Stimulated activated CD4-positive, alpha-beta T cell treated with anti-CD3 and anti-CD28 coated beads, Interleukin-1b, Interleukin-23, amount 100 ng/mL, for 4 hours (primary cell): ENCODE measurements at places on chromosomes 7 and 10.

- DNase-seq, result no peak
These were observed 16.0 kb downstream of the RNF32 start for GRCh38 chr7:156656598-156656997.

DNA sequence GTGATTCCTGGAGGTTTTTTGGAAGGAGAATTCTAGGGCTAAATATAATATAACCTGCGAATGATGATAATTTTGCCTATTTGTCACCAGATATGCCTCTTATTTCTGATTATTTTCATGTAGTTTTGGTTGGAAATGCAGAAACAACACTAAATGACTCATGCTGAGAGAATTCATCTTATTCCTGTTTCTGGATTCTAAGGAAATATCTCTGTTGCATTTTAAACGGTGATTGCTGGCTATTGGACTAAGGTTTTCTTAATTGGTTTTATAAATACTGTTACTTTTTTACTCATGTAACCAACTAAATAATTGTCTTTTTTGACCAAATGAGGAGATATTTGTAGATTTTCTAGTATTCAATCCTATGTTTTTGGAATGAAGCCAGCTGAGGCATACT, 204.9 kb upstream of the NPSR1 start:
- DNase-seq, result no peak

DNA sequence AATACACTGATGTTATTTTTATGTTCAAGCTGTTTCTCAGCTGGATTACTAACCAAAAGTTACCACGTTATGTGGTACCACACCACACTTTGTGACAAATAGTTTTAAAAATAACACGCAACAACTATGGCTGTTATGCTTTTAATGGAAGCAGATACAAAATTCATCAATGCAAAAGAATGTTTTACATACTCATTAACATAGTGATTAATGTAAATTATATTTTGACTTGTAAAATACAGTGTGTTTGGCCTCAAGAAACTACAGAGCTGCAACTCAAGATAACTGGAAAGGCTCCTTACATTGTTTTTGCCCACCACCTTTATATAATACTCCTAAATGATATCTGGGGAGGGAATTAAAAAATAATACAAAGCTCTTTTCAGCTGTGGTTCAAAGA, 25.5 kb downstream of the NCOA4 start:
- DNase-seq, result no peak

- no peak for DNase-seq
These were observed 53.0 kb downstream of the PDGFA start for GRCh38 chr7:466465-467191.

GRCh38 chr10:104321725-104322415, 16.4 kb downstream of the ITPRIP start:
- no peak for DNase-seq

- DNase-seq, result no peak
These were observed 50.5 kb downstream of the SH3PXD2A start for GRCh38 chr10:103804871-103805270.

DNA sequence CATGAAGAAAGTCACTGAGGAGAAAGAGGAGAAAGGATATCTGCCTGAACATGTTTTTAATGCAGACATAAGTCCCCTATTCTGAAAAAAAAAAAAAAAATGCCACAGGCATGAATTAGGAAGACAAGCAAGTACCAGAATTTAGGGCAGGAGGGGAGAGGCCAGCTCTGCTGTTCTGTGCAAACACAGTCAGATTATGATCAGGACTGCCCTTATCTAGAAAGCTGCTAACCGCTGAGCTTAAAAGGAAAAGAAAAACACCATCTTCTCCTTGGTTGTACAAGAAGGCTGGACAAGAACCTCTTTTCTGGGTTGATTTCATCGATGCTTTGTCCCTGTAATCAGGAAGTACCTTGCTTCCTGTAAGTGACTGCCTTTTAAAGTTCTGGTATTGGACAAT, 15.3 kb upstream of the PWWP2B start:
- no peak for DNase-seq

GRCh38 chr10:129914153-129914855, 49.8 kb downstream of the EBF3 start:
- DNase-seq, result no peak

- DNase-seq, result no peak
These were observed 158.6 kb upstream of the LYZL1 start for GRCh38 chr10:29130190-29130673.

DNA sequence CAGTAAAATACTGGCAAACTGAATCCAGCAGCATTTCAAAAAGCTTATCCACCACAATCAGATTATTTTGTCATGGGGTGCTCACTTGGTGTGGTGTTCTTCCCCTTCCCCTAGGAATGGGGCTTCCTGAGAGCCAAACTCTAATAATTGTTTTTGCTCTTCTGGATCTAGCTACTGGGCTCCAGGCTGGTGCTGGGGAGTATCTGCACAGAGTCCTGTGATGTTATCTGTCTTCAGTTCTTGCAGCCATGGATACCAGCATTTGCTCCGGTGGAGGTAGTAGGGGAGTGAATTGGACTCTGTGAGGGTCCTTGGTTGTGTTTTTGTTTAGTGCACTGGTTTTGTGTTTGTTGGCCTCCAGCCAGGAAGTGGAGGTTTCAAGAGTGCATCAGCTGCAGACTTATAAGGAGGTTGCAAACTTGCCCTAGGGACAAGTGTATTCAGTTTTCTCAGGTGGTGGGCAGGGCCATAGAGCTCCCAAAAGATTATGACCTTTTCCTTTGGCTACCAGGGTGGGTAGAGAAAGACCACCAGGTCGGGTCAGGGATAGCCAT, 308.5 kb upstream of the MAGI2 start:
- no peak for DNase-seq

GRCh38 chr7:128236924-128237586, 4.0 kb upstream of the LEP start:
- DNase-seq, result no peak

- no peak for DNase-seq
These were observed 690.7 kb upstream of the PCDH15 start for GRCh38 chr10:55491712-55492111.

- no peak for DNase-seq
These were observed 710.1 kb downstream of the SORCS3 start for GRCh38 chr10:105351187-105351586.

DNA sequence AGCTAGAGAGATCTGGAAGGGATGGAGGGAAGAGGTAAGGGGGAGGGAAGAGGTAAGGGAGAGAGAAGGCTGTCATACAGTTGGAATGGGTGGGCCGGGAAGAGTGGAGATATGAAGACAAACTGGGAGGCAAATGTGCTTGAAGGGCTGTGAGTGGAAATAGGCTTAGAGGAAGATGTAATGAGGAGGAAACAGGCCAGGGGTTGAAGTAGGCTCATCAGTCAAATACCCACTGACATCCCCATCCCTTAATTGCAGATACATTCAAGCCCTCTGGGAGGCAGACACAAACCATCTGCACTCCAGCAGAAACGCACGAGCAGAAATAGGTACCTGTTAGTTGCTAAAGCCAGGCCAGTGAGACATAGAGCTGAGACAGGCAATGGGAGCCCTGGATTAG, 2.1 kb downstream of the SYNPO2L start:
- DNase-seq, result no peak

- DNase-seq, result no peak
These were observed 370.8 kb downstream of the GRID1 start for GRCh38 chr10:85995791-85996190.

- DNase-seq, result no peak
These were observed 23.2 kb downstream of the NT5C3A start for GRCh38 chr7:33039257-33039902.

DNA sequence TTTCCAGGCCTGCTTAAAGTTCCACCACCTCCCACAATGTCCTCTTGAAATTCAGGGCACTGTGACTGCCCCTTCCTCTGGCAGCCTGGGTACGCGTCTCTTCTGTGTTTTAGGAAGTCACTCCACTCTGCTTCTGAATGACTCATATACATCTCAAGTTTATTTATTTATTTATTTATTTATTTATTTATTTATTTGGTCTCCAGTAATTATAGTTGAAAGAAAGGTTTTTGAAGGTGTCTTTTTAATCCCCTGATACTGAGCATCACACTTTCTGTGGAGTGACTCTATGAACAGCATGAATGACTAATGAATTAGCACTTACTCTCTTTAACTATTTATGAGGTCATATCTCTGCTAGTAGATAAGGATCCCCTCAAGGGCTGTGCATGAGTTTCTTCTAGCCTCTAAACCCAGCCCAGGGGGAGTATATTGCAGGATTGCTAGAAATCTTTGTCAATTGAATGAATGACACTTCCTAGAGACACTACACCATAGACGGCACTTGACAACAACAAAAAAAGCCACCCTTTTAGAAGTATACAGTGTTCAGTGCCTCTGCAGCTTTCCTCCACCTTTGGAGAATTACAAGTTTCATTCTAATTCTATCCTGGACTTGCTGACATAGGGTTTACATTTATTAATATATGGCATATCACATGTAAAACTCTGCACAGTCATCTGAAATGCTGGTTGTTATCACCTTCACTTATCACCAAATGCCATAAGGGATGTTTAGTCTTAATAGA, 2.1 kb downstream of the MACC1 start:
- no peak for DNase-seq

DNA sequence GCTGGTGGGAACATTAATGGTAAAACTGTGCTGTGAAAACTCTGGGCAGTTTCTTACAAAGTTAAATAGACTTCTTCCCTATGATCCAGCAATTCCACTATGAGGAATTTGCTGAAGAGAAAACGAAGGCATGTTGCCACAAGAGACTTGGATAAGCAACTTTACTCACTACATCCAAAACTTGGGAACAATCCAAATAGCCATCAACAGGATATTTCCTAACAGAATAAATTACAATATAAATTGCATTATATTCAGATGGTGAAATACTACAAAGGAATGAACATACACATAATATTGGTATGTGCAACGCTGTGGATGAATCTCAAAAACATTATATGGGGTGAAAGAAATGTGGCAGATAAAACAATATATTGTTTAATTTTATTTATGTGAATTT, 21.4 kb upstream of the MKI67 start:
- no peak for DNase-seq

DNA sequence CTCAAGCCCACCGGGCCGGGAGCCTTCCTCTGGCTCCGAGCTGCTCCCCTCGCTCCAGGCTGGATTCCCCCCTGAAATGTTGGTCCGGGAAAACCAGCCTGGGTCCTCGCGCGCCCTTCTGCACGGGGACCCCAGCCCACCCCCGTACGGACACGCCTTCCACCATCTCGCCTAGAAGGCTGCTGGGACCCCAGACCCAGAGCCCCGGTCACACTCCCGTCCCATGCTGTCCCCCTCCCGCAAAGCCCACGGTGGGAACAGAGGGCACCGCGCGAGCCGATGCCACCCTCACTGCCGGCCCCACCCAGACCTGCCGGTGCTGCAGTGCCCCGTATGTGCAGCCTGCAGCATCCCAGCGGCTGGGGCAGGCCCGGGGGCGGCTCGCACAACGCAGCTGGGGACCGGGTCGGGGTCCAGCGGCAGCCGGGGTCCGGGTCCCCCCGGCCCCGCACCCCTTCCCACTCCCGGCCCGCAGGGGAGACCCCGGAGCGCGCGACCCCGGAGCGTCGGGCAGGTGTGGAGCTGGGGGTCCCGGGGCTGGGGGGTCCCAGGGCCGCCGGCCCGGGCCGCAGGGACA, 871 bp downstream of the SPOCK2 start:
- DNase-seq, result peak; percentile 26

- DNase-seq, result no peak
These were observed 3.7 kb downstream of the AGR2 start for GRCh38 chr7:16801111-16801542.

DNA sequence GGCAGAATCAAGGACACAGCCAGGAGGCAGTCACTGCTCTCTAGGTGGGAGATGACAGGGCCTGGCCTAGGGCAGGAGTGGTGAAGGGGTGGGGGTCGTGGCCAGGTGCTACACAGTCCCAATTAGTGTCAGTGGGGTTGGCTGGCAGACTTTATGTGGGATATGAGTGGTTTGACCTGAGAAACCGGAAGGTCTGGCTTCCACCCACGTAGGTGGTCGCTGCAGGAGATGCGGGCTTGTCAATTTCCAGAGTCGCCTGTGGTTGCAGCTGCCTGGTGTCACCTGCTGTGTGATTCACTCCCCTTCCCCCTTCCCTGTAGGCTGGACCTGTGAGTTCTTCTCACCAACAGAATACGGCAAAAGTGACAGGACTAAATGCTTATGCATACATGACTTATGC, 124.3 kb downstream of the KLF6 start:
- no peak for DNase-seq

DNA sequence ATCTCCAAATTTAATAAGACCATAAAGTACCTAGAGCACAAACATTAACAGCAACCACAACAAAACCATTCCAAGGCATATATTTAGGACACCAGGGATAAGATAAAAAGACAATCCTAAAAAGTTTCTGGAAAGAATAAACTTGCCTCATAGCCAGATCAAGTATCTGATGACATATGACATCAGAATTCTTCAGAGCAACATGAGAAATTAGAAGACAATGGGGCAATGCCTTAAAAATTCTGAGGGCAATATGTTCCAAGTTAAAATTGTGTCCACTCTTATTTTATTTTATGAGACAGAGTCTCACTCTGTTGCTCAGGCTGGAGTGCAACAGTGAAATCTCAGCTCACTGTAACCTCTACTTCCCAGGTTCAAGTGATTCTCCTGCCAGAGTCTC, 2.8 kb downstream of the EFCAB10 start:
- DNase-seq, result no peak

DNA sequence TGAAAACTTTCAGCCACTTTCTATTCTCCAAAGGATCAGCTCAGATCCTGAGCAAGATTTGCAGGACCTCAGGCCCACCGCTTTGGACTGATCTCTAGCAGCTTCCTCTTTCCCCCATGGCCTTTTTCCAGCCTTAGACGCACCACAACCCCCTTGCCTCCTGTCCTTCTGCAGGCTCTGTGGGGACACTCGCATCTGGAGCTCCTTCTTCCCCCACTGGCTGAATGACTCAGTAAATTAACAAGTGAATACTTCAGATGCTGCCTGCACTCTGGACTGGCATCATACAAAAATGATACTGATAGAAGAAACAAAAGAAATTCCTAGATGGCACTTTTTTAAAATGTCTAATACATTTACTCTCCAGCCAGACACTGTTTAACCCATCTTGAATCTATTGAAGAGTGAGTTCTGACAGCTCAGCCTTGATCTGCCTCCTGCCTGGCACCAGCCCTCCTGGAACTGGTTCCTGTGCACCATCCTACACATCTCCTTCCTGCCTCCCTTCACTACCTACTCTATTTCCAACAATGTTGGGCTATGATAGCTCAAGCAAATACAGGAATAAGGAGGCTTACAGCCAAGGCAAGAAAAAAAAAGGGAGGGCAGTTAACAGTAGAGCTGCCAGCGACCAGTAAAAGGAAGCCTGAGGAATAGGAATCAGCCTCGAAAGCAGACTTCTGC, 3.3 kb downstream of the FRMPD2 start:
- no peak for DNase-seq
